Liver (tissue), 10 donors: ENCODE measurements at places on chromosomes 2 and 18. TPM values are rescaled to one million over a fixed set of nuclear protein-coding genes. Genes with fewer than 3 reads are reported as not detected.

GRCh38 chr2:21772624-21773023, 648.9 kb downstream of the TDRD15 start:
- DNase-seq = no peak

GRCh38 chr18:37946324-37946723, 380.7 kb upstream of the CELF4 start:
- no peak for DNase-seq

DNA sequence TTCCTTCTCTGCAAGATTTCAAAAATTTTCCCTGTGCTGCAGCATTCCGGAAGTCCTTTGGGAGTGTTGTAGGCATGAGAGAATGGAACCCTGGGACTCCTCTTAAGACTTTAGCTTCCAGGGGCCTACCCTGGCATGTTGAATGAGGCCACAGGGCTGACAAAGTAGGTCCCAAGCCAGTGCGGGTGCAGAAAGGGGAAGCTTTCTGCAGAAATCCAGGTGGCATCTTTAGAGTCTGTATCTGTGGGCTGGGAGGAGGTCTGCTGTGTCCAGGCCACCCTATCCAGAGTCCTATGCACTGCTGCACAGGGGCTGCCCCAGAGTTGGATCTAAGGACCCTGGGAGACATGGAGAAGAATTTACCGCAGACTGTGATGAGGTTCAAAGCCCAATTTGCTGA, 1.9 kb upstream of the SIX2 start:
- DNase-seq = no peak

GRCh38 chr18:58223717-58224424, 179.8 kb downstream of the NEDD4L start:
- peak; percentile 52 for DNase-seq

GRCh38 chr2:134202371-134202770, 51.5 kb upstream of the MGAT5 start:
- no peak for DNase-seq

DNA sequence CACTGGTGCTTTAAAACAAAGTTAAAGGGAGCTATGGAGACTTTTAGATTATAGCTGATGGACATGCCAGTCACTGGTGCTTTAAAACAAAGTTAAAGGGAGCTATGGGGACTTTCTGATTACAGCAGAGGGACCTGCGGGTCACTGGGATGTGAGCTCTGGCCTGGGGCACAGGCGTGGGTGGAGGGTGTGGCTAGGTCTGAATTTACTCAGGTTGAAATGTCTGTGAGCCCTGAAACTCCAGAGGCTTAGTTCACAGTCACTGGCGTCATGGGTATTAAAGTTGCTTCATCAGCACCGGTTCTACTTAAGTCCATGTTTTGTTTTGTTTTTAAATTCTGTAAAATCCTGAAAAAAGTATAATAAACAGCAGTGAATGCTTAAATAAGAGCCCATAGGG, 49.0 kb upstream of the TMEM18 start:
- DNase-seq = no peak

GRCh38 chr2:166057370-166058164, 70.3 kb downstream of the SCN1A start:
- no peak for DNase-seq

DNA sequence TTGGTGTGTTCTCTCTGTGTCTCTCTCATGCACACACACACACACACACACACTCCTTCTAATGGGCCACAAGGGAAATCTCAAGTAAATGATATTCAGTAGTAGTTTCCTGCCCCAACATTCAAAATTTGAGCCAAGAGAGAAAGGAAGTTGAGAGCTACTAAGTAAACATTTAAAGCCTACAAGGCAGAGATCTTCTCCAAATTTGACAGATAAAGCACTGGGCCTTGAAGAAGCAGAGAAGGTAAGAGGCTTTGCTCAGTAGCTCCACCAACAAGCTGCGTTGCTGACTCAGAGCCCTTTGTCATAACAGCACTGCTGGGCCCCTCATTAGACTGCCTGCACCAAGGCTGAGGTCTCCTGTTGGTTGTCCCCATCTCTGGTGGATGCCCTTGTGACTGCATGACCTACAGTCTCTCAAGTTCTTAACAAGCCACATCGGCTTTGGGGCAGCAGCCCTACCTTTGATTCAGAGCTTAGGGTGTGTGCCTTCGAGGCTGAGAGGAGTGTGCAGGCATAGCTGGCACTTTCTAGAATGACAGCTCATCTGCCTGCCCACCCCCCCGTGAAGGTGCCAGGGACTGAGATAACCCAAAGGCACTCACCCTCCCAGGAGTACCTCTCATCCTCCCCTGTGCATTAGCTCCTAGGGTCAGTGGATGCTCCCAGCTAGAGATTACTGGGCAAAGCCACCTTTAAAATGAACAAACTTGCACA, 32.3 kb upstream of the NEB start:
- DNase-seq = no peak

DNA sequence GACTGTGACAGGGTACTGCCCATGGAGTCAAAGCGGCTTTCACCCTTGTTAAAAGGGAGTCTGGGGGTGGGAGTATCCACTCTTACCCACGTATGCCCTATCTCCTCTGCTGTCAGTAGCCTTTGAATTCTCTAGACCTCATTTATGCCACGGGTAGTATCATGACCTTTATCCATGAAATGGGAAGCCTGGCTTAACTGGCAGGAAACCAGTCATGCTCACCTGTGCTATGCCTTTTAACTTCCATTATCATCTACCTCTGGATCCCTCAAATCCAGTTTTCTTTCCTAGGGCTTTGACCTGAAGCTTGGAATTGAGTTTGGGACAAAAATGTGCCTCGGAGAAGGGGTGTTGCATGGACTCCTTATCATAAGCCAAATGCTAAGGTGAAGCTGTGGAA, 30.0 kb downstream of the MYO3B start:
- DNase-seq = no peak

- DNase-seq = no peak
These were observed 68.3 kb downstream of the SPTBN1 start for GRCh38 chr2:54524226-54524991.

- DNase-seq = peak; percentile 54
These were observed 516 bp downstream of the EIF2AK2 start for GRCh38 chr2:37156071-37156856.

GRCh38 chr2:219041252-219041651, at the start of gene CFAP65:
CFAP65 (minus strand) TSS chr2:219041516; CDS start chr2:219039048, 2,468 bp downstream.
- DNase-seq = no peak

The NEU2 gene
- not detected for total RNA-seq

The PLGLB2 gene
- 103 TPM for total RNA-seq

The DDX1 gene
- 43.9 TPM for total RNA-seq
